Sigmoid colon (tissue), 7 donors: ENCODE measurements at places on chromosomes 6 and 20. TPM values are rescaled to one million over a fixed set of nuclear protein-coding genes. Genes with fewer than 3 reads are reported as not detected.

DNA sequence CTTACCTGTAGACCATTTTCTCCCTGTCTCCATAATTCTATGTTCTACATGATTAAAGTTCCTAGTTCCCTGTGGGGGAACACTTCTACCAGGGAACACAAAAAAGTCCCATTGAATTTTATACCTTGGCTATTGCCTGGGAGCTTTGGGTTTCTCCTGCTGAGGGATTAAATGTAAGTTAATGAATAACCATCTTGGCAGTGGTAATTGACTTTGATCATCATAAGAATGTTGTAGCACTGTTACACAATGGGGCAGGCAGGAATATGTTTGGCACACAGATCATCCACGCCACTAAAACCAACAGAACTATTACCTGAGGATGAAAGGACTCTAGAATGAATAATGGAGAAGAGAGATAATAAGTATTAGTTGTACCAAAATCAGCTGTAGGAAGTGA lies 1106.2 kb upstream of the GJE1 start:
- no peak for DNase-seq

- no peak for DNase-seq
Observed at GRCh38 chr6:40948570-40948969, 90.5 kb downstream of the UNC5CL start.

DNA sequence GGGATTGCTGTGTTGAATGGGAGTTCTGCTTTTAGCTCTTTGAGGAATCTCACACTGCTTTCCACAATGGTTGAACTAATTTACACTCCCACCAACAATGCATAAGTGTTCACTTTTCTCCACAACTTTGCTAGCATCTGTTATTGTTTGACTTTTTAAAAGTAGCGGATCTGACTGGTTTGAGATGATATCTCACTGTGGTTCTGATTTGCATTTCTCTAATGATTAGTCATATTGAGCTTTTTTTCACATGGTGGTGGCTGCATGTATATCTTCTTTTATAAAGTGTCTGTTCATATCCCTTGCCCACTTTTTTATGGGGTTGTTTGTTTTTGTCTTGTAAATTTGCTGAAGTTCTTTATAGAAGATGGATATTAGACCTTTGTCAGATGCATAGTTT lies 588.3 kb upstream of the ADGRB3 start:
- no peak for DNase-seq

The C6orf120 gene
- 32.8 TPM for total RNA-seq
